ENCODE measurements at places on chromosomes 6 and 20.

DNA sequence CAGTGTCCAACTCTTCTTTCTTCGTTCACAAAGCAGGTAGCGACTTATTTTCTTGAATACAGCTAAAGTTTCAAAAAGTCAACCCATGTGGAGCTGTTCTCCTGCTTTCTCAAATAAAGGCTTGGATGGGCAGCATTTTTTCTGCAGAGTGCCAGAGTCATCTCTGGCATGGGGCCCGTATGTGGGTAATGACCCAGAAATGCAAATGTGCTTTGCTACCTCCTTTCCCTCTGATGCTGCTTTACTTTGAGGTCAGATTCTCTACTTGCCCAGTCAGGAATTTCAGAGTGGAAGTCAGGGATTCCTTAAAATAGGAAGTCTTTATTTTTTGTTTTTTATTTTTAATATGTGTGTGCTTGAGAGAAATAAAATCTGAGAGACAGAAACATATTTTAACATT is 4.9 kb downstream of the NKAIN2 start:
- DNase-seq = no peak

GRCh38 chr20:43942667-43943285 is 28.1 kb downstream of the TOX2 start:
- peak; percentile 75 for DNase-seq

DNA sequence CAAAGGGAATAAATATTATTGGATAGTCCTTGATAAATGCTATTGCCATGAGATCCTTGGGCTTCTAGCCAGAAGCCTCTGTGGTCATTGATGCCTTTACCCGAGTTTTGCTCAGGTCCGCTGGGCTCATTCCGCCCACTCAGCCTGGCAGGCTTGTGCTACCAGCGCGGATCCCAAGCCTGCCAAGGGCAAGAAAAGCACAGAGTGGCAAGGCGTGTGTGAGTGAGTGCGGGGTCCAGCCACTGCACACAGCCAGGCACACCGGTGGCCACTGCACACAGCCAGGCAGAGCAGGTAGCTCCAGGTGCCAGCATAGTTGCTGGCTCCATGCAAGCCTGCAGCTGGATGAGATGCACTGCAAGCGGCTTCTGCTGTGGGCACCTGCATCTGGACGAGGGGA is 38.7 kb downstream of the STK38 start:
- no peak for DNase-seq

DNA sequence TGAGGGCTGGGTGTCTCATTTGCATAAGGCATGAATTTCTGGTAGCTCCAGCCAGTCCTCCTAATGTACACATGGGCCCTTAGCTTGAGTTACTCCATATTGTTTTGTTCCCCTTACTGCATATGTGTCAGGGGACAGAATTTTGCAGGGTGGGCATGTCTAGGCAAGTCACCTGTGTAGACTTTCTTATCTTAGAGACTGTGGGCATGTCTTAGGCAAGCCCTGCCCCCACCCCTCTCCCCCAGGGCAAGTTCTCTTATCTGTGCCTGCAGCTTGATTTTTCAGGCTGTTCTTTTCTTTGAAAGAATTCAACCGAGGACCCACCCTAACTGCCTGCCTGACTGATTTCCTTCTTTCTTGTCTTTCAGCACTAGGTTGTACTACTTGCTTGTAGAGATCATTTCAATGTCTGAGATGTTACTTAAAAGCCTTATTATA is 32.1 kb downstream of the NHLRC1 start:
- DNase-seq = no peak

DNA sequence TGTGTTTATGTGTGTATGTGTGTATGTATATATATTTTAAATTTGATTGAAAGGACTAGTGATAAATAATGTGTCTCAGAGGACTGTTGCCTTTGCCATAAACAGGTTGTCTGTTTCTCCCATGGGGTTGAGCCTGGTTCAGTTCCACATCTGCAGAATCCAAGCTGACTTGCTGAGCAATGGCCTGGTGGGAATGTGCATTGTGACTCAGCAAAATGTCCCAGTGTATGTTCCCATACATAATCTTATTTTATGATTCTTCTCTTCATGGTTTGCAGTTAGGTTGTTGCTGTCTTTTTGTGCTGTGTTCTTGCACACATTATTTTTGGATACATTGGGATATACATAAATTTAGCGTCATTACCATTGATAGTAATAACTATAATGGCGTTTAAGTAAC is 115.6 kb upstream of the SLC24A3 start:
- no peak for DNase-seq

GRCh38 chr6:167244064-167244960 is 46.8 kb upstream of the UNC93A start:
- no peak for DNase-seq

GRCh38 chr6:45115696-45116095 is 212.4 kb upstream of the RUNX2 start:
- DNase-seq = peak; percentile 8

- no peak for DNase-seq
Measured at GRCh38 chr6:33868141-33868540, 64.3 kb upstream of the MLN start.

GRCh38 chr6:136677822-136678221 is 114.5 kb downstream of the MAP3K5 start:
- DNase-seq = no peak

GRCh38 chr6:134674562-134674961 is 275.3 kb downstream of the ALDH8A1 start:
- DNase-seq = no peak

- DNase-seq = no peak
Measured at GRCh38 chr6:123604067-123604466, 32.7 kb downstream of the TRDN start.

GRCh38 chr6:155980014-155980767 is 524.6 kb upstream of the NOX3 start:
- DNase-seq = no peak

GRCh38 chr6:37575221-37575620 is 75.5 kb upstream of the CCDC167 start:
- no peak for DNase-seq

DNA sequence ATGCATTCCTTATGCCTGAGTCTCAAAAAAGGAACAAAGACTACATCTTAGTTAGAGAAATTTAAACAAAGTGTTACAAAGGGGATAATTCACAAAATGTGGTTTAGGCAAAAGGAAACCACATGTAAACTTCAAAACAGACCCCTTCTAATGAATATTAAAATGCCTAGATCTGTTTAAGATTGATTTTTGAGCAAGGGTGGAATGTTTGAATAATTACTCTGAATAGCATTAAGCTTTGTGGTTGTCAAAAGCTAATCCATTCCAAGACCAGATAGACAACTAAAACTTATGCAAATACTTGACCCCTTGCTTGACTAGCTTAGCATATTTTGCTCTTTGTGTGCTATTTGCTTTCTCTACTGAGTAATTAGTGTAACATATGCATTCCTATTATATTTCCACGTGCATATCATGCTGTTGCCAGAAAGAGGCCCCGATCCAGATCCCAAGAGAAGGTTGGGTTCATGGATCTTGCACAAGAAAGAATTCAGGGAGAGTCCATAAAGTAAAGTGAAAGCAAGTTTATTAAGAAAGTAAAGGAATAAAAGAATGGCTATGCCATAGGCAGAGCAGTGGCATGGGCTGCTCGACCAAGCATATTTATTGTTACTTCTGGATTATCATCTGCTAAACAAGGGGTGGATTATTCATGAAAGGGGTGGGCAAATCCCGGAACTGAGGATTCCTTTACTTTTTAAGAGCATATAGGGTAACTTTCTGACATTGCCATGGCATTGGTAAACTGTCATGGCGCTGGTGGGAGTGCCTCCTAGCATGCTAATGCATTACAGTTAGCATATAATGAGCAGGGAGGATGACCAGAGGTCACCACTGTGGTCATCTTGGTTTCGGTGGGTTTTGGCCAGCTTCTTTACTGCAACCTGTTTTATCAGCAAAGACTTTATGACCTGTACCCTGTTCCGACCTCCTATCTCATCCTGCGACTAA is 1193.4 kb upstream of the EYS start:
- no peak for DNase-seq

GRCh38 chr6:100335991-100336390 is 128.7 kb downstream of the SIM1 start:
- DNase-seq = peak; percentile 45

GRCh38 chr6:169190970-169191369 is 62.7 kb downstream of the THBS2 start:
- no peak for DNase-seq

DNA sequence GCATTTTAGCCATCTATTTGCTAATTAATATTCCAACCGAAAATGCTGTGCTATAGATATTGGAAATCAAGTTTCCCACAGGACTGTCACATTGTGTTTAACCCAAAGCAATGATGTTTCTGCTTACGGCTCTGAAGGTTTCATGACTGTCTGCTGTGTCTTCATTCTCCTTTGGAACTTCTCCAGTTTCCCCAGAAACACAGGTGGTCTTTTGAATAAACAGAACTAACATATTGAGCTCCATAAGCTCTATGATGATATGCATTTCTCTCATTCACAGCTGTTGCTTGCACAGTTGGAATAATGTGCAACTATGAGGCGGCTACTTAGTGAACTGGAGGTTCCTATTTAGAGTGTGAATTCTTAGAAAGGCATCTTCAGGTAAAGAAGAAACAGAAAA is 266.0 kb upstream of the ID4 start:
- DNase-seq = no peak

- no peak for DNase-seq
Measured at GRCh38 chr6:71011871-71012371, 55.1 kb upstream of the B3GAT2 start.

DNA sequence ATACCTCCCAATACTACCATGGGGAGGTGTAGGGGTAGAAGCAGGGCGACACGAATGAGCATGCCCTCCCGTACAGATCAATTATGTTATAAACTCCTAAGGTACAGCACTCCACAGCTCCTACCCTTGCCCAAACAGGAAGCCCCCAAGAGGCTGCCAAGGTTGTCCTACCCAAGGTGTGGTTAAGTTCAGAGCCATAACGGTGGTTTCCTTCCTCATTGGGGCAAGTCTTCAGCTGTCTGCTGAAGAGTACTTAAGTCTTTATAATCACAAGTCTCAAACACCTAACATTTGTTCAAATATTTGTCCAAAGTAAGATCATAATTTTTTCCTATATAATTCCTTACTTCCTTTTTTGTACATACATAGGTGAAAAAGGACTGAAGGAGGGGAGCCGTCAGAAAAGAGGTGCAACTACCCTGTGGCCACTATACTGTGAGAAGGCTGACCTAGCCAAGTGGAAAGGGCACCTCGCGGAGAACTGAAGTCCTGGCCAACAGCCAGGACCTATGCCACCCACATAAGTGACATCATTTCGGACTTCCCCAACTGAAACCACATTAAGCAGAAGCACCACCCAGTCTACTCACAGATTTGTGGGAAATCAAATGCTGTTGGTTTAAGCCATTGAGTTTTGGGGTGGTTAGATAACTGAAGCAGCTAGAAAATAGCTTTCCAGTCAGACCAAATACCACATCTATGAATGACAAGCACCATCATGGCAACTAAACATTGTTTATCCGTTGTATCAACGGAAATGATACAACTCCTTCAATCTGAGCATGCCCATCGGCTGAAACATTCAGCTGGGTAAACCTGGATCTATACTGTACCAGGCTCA is 2.9 kb upstream of the RAB22A start:
- no peak for DNase-seq

DNA sequence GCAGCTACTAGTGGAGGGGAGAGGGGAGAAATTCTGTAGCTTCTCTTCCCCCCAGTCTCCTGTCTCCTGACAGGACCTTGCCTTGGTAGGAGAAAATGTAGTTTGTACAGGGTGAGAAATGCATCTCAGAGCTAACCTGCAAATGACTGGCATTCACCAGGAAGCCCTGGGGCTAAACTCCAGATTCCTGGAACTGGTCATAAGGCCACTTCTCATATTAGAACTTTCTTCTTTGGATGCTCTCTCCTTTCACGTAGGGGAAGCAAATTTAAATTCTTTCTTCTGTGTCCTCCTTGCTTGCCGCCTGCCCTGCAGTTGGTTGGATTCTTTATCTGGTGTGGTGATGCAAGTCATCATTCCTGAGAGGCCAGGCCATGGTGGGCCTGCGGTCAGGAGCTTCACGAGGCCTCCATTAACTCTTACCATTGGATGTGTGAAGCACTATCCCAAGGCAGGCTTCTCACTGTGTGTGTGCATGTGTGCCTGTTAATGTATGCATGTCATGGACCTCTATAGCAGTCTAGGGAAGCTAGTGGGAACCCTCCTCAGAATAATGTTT is 182.0 kb downstream of the PHF3 start:
- DNase-seq = no peak

DNA sequence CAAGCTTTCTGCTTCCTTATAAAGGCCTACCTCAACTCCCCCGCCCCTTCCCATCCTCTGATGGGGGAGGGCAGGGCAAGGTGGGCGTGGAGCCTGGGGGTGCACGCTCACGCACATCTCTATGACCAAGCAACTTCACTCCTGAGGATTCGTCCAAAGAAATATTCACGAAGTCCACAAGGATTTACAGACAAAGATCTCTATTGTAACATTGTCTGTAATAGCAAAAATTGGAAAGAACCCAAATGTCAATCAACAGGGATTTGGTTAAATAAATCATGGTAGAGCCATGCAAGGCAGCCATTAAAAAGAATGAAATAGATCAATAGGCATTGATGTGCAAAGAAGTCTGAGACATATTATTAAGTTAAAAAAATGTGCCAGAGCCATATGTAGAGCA is 130.4 kb upstream of the AFDN start:
- no peak for DNase-seq

- DNase-seq = no peak
Measured at GRCh38 chr20:653590-654416, 803 bp upstream of the SRXN1 start.

GRCh38 chr20:20373091-20373571 is 5.2 kb downstream of the INSM1 start:
- peak; percentile 81 for DNase-seq

GRCh38 chr20:50589548-50590347 is 79.6 kb downstream of the PTPN1 start:
- DNase-seq = no peak

DNA sequence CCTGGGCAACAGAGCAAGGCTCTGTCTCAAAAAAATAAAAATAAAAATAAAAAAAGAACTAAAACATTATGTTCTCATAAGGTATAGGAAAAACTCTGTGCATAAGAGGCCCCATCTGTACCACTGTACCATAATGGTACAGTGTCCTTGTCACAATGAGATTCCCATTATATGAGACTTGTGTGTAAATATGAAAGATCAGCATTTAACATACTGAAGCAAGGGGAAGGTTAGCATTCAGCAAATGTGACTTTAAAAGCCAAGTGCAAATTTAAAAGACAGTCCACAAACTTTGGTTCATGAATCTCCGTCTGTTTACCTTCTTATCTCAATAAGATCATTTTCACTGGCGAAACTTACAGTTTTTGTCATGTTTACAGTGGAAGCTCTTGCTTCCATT is 16.2 kb downstream of the DSP start:
- no peak for DNase-seq

GRCh38 chr6:109791301-109791700 is 100.2 kb downstream of the FIG4 start:
- DNase-seq = no peak

- DNase-seq = peak; percentile 16
Measured at GRCh38 chr6:127939442-127940066, 38.7 kb upstream of the THEMIS start.

- peak; percentile 79 for DNase-seq
Measured at GRCh38 chr6:3759646-3760232, 8.2 kb upstream of the PXDC1 start.

GRCh38 chr6:131586543-131586942 is 13.5 kb downstream of the ARG1 start:
- no peak for DNase-seq

GRCh38 chr6:16854986-16855385 is 93.7 kb upstream of the ATXN1 start:
- DNase-seq = peak; percentile 24

GRCh38 chr6:17984812-17985670 is 2.4 kb downstream of the KIF13A start:
- DNase-seq = peak; percentile 14

GRCh38 chr6:34940030-34940434 is 51.0 kb downstream of the ANKS1A start:
- no peak for DNase-seq
